ENCODE measurements at places on chromosomes 2 and 18.

DNA sequence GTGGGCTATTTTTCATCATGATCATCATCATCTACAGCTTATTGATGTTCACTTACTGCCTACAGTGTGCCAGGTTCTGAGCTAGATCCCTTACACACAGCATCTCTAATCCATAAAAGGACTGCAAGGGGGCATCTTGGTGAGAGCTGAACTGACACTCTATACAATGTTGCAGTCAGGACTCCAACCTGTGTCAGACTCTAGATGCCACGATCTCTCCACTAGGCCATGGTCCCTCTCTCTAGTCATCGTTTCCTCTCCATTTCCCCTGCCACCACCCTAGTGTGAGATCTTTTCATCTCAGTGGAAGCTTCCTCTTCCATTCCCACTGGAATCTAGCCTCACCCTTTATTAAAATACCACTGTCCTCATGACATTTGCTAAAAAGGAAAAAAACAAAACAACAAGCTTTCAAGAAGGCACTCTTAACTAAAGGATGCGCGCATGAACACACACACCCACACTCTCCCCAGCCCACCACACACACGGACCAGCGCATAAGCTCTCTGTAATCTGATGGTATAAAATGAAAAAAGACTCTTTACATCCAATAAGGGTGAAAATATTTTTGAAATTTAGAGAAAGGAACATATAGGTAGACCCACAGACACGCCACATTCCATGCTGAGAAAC, 93.4 kb upstream of the THOC1 start:
- no peak for DNase-seq

GRCh38 chr2:62489162-62489561, 16.8 kb downstream of the TMEM17 start:
- DNase-seq, result no peak

DNA sequence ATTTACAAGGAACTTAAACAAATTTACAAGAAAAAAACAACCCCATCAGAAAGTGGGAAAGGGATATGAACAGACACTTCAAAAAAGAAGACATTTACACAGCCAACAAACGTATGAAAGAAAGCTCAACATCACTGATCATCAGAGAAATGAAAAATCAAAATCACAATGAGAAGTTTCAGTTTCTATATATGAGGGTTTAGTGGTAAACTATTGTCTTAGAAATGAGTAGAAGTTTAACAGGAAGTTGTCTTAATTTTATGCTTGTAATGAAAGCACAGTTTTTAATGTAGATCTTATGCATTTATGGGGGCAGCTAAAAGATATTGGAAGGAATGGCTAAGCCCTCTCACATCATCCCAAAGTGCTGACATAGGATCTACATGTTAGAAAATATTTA, 325.4 kb downstream of the ERBB4 start:
- DNase-seq, result no peak

GRCh38 chr18:68693091-68693815, 21.7 kb downstream of the TMX3 start:
- DNase-seq, result no peak

DNA sequence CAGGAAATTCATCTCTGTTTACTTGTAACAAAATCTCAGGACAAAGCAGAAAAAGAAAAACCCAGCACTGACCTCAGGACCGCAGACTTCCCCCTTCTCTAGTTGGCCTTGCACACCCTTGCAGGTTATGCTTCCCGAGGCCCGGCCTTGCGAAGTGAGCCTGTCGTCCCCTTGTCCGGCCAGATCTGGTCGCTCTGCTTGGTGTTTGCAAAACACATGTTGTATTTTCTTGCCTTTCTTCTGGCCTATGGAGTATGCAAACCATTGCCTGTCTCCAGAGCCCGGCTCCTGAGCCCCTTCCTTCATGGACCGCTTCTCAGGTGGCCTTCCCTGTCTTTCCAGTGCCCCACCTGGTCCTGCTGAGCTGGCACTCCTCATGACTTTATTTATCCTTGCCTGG, 4.8 kb downstream of the IMPA2 start:
- DNase-seq, result no peak

GRCh38 chr2:118943286-118943685, 1.3 kb downstream of the MARCO start:
- DNase-seq, result no peak

DNA sequence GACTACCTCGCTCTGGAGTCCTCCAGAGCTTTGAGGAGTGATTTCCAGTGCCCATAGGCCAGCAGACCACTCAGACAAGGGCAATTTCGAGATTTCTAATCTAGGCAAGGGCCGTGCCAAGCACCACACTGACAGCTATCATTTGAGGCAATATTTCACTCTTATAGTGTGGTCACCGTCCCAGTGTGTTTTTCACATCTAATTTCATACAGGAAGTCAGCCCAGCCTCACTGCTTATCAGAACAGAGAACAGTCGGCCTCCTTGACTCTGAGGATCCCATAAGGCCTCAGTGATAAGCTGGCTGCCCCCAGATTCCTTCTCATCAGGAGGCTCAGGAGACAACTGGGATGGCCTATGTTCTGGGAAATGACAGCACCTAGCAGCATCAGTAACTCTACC, 581 bp downstream of the CAPN14 start:
- DNase-seq, result no peak

DNA sequence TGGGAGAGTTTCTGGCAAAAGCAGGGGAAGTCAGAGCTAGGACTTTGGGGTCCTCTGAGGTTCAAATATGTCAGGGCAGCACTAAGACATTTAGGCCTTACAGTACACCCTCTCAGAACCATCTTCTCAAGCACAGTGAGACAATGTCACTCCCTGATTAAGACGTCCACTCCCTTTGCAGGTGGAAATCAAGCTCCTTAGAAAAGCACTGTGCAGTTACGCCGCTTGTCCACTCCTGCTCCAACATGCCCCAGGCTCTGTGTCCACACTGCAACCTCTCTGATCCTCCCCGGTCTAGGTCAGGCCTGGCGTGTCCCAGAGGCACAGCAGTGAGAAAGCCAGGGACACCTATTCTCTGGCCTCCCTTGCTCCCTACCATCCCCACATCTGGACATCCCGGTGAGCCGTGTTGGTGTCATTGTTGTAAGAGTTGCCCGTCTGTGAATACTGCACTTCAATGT, 528.6 kb upstream of the ID2 start:
- DNase-seq, result no peak

GRCh38 chr2:100987974-100988373, 14.1 kb upstream of the RPL31 start:
- DNase-seq, result no peak

DNA sequence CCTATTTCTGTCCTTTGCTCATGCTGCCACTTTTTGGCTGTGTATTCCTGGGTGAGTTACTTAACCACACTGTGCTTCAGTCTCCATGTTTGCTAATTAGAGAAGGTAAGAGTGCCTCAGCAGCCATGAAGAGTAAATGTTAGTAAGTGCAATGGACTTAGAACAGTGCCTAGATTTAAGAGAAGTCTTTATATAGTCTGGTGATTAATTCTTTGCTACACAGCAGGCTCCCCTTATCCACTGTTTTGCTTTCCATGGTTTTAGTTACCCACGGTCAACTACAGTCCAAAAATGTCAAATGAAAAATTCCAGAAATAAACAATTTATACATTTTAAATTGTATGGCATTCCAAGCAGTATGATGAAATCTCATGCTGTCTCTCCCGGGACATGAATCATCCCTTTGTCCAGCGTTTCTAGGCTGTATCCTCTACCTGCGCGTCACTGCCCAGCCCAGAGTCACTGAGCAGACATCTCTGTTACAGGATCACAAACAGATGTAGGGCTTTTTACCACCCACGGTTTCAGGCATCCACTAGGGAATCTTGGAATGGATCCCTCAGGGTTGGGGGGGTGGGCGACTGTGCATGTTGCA, 91.0 kb downstream of the CTIF start:
- no peak for DNase-seq

DNA sequence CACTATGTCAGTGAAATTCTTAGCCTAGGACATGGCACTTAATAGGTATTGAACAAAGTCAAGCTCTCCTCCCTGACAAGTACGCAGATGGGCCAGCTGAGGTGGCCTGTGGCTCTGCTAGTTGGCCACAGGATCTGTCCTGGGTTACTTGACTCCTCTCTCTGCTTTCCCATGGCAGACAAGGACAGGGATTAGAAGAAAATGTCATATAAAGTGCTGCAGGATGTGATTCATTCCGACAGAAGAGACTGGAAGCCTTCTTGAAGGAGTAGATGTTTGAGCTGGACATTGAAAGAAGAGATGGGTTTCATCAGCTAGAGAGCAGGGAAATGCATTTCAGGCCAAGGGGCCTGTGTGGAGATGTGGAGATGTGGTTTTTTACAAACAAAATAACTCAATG, 46.7 kb downstream of the SMAD7 start:
- DNase-seq, result no peak

DNA sequence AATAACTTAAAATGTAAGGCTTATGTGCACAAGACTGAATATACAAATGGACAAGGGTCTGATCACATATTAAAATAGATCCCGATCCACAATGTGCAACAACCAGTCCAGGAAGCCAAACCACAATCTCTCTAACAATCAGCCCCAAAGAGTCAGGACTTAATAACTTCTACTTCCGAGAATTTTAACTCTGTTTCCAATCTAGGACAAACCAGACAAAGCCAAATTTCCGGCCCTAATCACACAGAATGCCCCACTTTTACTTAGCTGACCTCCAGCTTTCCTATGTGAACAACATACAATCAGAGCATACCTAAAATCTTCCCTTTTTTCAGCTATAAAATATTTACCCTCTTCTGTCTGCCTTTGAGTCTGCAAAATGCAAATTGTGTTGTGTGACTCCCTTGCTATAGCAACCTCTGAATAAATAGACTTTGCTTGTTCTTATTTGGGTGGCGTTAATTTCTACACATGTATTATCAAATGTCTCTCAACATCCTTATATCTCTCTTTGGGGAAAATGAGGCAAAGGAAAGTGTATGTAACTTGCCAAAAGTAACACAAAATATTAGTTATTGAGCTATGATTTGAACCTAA, 381.9 kb upstream of the MC4R start:
- DNase-seq, result no peak

DNA sequence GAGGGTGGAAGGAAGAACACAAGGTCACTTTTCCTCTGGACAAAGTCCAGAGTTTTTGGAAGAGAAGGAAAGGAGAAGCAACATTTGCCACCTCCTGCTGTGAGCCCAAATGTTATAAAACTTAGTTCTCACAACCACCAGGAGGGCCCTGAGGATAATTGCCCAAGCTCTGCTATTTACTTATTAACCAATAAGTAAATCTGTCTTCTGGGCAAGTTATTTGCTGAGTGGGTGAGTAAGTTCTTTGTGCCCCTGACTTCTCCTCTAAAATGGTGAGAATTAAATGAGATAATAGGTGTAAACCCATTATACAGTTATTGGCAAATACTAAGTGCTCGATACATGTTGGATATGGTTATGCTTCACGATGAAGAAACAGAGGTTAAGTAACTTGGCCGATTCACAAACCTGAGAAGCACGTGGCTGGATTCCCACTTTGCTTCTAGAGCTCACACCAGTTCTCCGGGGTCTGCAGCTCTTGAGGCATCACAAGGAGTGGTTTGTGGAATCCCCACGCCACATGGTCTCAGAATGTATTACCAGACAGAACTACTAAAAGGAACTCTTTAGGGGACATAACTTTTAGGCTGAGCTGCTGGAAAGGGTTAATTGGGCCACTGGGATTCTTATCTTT, 164.1 kb downstream of the MYCN start:
- DNase-seq, result no peak

- DNase-seq, result no peak
Observed at GRCh38 chr2:39516347-39517101, 79.4 kb upstream of the MAP4K3 start.

- no peak for DNase-seq
Observed at GRCh38 chr2:151857650-151858049, 29.4 kb upstream of the ARL5A start.

GRCh38 chr2:150133623-150134022, 353.8 kb downstream of the RND3 start:
- no peak for DNase-seq

DNA sequence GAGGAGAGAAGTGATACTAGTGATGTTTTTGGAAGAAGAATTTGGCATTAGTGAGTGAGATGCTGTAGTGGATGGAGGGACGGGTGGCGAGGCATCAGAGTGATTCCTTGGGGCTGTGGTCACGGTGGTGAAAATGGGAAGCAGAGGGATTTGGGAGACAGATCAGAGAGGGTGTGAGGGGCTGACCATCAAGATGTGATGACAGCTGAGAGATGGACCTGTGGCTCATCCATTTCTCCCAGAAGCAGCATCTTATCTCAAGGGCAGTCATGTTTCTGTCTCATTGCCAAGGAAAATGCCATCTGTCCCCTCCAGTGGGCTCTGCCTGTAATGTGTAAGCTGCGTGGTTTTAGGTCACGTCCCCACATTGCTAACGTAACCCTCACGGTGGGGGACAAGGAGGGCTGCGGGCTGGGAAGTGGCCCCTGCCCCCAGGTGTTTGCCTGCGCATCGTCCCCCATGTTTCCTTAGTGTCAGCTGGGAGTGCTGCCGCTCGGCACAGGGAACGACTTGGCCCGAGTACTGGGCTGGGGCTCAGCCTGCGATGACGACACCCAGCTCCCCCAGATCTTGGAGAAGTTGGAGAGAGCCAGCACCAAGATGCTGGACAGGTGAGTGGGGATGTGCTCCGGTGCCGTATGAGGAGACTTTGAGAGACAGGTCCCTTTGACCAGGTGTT, 91.0 kb downstream of the DGKD start:
- DNase-seq, result no peak

- DNase-seq, result no peak
Observed at GRCh38 chr2:26914659-26915310, 55.7 kb upstream of the MAPRE3 start.

GRCh38 chr18:63131106-63131958, 188.2 kb downstream of the BCL2 start:
- DNase-seq, result peak; percentile 13

DNA sequence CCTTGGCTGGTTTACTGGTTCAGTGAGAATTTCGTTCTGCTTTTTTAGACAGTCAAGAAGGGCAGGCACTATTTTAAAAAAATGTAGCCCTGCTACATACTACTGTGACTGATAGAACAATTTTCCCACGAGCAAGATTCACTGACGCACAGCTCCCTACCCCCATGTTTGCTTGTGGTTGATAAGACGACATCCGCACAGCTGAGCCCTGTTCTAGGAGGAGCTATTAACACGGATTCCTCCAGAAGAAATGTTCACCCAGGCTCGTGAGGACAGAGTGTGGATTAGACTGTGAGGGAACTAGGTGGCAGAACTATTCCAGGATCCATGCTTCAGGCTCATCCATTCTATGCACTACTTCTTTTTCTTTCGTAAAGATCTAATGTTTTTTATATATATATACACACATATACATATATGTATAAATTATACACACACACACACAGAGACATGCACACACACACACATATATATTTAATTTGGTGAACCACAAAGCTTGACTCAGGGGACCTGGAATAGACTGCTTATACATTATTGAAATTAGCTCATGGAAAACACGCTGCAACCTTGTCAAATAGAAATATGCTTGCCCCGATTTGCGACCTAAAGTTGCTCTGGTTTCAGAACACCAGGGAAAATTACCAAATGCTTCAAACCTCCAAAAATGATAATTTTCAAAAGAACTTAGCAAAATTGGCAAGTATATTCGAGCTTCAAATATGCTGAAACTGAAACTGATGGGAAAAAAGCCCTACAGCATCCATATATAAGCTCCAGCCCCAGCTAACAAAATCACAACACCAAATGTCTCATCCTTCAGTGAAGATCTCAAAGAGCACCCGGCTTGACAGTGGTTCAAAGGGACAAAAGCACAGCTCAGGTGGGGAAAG, 370.4 kb downstream of the SOCS6 start:
- DNase-seq, result no peak

- no peak for DNase-seq
Observed at GRCh38 chr2:229909090-229909489, 12.7 kb downstream of the TRIP12 start.

- DNase-seq, result no peak
Observed at GRCh38 chr18:41687138-41687537, 267.9 kb upstream of the PIK3C3 start.

Measured in NCI-H187 (cell line).